ENCODE measurements at places on chromosomes 1 and 21.

- peak; percentile 29 for DNase-seq
Observed at GRCh38 chr1:41626146-41626545, 141.7 kb upstream of the EDN2 start.

- peak; percentile 100 for DNase-seq
Observed at GRCh38 chr1:6613361-6614018, at the start of gene PHF13. PHF13 (plus strand) TSS chr1:6613731; CDS start chr1:6614067, 336 bp downstream.

- no peak for DNase-seq
Observed at GRCh38 chr1:93025572-93025971, 53.5 kb upstream of the MTF2 start.

GRCh38 chr1:78561856-78562255, 58.4 kb upstream of the IFI44L start:
- DNase-seq = no peak

GRCh38 chr1:206690516-206690915, 5.8 kb downstream of the MAPKAPK2 start:
- no peak for DNase-seq

GRCh38 chr1:30697571-30698376, 25.6 kb downstream of the MATN1 start:
- peak; percentile 2 for DNase-seq

DNA sequence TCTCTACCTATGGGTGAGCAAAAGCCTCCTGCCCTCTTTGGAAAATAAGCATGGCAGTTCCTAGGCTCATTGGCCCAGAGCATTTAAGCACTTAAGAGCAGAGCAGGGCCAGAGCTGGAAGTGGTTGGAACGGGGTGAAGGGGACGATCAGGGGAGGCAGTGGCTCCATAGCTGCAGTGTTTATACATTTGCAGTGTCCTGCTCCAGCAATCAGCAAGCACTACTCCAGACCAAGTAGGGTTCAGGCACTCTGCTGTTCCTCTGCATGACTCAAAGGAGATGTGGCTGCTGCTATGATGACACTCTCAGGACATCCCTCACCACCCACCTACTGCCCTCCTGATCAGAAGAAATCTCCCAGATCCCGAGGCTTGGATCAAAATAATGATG, 55.0 kb downstream of the TRABD2B start:
- no peak for DNase-seq

GRCh38 chr1:67711855-67712212, 26.8 kb downstream of the GADD45A start:
- no peak for DNase-seq

DNA sequence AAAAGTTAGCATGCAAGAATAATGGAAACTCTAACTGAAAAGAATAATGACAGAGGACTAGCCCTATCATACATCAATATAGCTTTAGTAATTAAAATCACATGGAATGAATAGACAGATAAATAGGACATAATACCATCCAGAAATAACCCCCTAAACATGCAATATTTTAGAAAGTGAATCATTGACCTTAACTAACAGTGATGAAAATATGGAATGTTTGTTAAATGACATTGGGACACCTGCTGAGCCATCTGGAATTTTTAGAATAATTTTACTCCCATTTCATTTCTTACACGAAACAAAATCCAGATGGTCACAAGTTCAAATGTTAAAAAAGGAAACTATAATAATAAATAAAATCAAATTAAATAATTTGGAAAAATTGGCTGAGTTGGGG, 53.1 kb upstream of the FMO3 start:
- DNase-seq = no peak

GRCh38 chr1:233565313-233565712, 48.6 kb upstream of the KCNK1 start:
- DNase-seq = no peak

Measured in activated T-cell treated with anti-CD3 and anti-CD28 coated beads, Interleukin-2, amount 50 U/mL, for 24 hours (primary cell).